ENCODE measurements at places on chromosomes 11 and 22.

- no peak for DNase-seq
Measured at GRCh38 chr11:110148775-110149744, 55.9 kb downstream of the ZC3H12C start.

DNA sequence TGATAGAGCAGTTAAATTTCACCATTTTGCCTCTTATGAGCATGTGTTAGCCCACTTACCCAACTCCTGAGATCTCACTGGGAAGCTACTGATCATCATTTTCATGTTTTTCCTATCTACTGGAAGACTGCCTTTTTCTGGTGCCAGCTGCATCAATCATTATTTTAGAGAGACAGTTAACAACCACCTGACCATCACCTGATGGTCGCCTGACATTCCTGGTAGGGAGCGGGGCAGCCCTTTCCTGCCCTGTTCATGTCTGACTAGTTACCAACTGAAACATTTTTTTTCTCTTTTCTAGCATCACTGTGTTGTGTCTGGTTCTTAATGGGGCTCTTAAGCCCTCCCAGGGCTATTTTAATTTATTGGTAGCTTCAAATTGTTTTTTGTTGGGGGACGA, 20.2 kb upstream of the PATL1 start:
- no peak for DNase-seq

DNA sequence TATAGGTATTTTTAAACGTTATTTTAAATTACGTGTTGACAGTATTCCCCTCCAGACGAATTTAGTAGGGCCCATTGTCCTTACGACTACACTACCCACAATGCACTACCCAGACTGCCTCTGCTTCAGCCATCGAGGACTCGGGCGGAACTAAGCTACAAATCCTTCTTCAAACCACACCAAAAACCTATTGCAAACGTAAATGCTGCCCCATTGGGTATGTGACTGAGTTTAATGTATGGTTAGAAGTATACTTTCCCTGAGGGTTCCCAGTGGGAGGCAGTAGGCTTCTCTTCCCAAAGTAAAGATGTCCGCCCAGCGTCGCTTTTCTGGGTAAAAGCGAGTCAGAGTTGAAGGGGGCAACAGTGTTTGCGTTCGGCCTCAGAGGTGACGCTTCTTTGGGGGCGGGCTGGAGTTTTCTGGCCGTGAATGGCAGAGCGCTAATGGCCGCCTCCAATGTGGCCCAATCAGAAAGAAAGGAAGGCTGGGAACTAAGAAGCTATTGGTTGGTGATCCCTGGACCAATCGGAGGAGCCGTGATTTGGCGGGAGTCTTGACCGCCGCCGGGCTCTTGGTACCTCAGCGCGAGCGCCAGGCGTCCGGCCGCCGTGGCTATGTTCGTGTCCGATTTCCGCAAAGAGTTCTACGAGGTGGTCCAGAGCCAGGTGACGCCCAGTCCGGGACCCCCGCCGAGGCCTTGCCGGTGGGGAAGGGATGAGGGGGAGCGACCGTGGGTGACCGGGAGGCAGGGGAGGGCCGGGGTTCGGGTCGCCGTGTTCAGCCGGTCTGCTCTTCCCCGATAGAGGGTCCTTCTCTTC, at the start of gene CDC45:
CDC45 (plus strand) TSS at position 566 of the 818 bp plus-strand sequence; CDS start at position 615, 49 bp downstream.
- peak; percentile 85 for DNase-seq

DNA sequence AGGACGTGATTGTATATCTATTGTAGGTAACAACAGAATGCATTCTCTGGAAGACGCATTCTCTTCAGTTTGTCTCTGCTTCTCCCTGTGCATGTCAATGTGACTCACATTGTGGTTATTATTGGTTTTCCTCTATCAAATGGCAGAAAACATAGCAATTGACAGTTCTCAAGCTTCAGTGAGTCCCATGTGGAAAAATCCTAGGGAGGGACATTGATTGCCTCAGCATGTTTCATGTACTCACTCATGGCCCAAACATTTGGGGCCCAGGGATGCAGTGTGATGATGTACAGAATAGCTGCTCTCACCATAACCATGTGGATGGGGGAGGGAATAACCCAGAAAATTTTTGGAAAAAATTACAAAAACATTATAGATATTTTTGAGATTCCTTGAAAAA, 9.3 kb upstream of the ARL14EP start:
- no peak for DNase-seq
